ENCODE measurements at places on chromosomes 13 and 19.

DNA sequence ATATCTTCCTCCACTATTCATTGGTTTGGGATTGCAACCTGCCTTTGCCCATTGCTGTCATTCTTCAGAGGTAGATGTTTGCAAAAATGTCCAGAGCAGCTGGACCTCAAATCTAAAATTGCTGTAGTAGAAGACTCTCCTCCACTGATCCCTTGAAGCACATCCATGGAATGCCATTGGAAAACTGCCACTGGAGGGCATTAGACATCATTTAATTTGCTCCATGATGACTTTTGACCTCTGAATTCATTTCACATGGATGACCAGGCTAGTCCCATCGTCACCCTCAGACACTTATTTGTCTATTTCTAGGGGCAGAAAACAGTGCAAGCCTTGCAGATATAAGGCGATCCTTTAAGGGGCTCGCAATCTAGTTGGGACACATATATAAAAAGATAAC lies 33.9 kb upstream of the FLT1 start:
- no peak for DNase-seq

GRCh38 chr13:95275322-95276036 lies 25.8 kb downstream of the ABCC4 start:
- DNase-seq, result no peak

GRCh38 chr19:6020166-6020882 lies 42.4 kb upstream of the RANBP3 start:
- DNase-seq, result no peak

DNA sequence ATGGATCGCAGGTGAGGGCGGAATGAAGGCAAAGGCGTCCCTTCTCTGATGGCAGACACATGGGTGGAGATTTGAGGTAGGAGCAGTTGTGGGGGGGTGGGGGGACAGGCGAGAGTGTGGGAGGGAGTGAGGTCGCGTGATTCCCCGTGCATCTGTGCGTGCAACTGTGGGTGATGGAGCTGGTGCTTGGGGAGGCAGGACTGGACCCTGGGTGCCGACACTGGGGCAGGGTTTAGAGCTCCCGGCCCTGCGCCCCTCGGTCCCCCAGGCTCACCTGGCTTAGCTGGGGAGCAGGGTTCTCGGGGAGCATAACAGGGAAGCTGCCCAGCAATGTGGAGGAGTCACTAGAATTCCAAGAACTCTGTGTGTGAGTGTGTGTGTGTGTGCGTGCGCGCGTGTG lies 3.4 kb downstream of the TMPRSS9 start:
- no peak for DNase-seq

GRCh38 chr13:40101708-40102359 lies 446.4 kb downstream of the COG6 start:
- peak; percentile 32 for DNase-seq

GRCh38 chr19:38133319-38133718 lies 90.7 kb downstream of the DPF1 start:
- no peak for DNase-seq

DNA sequence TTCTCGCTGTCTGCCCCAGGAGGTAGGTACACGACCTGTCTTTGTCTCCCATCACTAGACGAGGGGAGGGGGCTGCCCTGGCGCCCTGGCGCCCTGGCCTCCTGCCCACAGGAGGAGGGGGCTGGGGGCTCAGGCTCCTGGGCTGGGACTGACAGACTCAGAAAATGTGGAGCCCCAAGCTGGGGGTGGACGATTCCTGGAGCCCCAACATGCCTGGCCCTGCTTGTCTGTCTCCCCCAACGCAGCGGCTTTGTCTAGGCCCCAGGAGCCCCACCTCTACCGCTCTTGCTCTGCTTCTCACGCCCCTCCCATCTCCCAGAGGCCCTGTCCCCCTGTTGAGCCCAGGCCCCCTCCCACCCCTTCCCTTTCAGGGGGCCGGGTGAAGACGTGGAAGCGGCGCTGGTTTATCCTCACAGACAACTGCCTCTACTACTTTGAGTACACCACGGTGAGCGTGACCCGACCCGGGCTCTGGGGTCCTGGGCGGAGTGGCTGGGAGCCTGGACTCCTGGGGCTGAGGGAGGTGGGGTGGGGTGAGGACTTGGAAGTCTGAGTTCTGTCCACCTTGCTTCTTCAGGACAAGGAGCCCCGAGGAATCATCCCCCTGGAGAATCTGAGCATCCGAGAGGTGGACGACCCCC lies 8.6 kb downstream of the CYTH2 start:
- no peak for DNase-seq

Data from activated CD4-positive, alpha-beta memory T cell treated with anti-CD3 and anti-CD28 coated beads, Interleukin-2, amount 10 ng/mL, durations not matched to agents 7 days and 5 days (primary cell).